ENCODE measurements at places on chromosomes 6 and 20. TPM values are rescaled to one million over a fixed set of nuclear protein-coding genes. Genes with fewer than 3 reads are reported as not detected.

- no peak for DNase-seq
Measured at GRCh38 chr6:117272891-117273290, 7.5 kb downstream of the VGLL2 start.

Gene ADGRB3
- not detected for total RNA-seq

GRCh38 chr20:34215711-34216381 is 25.4 kb upstream of the ASIP start:
- DNase-seq = peak; percentile 59

DNA sequence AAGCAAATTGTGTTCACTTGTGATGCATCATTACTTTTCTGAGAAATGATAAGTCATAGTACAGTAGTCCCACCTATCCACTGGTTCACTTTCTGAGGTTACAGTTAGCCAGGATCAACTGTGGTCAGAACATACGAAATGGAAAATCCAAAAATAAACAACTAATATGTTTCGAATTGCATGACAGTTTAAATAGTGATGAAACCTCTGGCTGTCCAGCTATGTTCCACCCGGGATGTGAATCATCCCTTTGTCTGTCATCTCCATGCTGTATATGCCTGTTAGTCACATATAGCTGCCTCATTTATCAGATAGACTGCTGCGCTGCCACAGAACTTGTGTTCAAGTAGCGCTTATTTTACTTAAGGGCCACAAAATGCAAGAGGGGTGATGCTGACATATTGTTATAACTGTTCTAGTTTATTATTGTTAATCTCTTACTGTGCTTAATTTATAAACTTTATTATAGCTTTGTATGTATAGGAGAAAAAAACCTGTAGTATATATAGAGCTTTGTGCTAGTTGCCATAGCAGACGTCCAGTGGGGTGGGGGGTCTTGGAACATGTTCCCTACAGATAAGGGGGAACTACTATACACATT is 29.2 kb downstream of the AFDN start:
- no peak for DNase-seq

DNA sequence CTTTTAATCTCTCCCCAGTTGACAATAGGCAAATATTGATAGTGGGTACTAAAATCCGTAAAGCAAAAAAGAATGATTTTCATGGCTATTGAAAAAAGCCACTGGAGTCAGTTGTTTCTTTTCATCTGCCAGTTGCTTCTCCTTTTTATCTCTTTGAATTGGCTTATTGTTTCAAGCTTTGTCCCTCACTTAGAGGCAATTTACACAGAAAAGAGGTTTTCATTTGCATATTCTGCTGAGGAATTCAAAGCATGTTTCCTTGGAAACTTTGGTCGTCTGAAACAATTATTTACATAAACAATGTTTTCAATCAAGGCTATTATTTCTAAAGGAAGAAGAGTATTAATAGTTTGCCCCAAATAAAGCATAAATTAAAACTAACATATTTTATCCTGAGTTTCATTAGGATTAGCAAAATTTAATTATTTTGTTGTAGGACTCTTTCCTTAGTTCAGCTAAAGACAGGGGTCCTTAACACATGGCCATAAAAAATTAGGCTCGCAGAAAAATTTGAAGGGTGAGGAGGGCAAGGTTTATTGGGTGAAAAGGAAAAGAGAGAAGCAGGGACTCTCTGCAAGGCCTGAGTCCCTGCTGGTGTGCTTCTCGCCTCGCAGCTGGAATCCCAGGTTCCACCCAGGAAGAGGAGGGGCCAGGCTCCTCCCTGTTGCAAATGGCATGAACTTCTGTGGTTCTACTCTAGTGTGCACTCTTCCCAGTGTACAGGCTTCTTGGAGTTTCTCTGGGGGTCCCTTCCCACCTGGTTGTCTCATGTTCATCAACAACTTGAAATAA is 138.8 kb upstream of the LAMA2 start:
- DNase-seq = no peak

Gene PDSS2
- total RNA-seq = 17.5 TPM

DNA sequence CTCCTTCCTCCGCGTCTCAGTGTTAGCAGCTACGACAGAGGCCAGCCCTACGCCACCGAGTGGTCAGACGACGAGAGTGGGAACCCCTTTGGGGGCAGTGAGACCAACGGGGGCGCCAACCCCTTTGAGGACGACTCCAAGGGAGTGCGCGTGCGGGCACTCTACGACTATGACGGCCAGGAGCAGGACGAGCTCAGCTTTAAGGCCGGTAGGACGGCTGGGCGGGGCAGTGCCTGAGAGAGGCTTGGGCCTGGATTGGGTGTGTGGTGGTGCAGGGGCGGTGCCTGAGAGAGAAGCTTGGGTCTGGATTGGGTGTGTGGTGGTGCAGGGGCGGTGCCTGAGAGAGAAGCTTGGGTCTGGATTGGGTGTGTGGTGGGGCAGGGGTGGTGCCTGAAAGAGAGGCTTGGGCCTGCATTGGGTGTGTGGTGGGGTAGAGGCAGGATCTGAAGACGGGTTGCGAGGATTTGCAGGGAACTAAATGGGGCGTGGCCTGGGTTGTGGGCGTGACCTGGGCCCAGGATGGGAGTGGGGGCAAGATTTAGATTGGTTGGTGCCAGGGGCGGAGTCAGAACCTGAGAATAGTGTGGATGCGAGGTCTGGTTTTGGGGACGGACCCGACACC is 24.4 kb downstream of the SPDEF start:
- no peak for DNase-seq
